Stimulated activated CD4-positive, alpha-beta T cell treated with anti-CD3 and anti-CD28 coated beads, Interleukin-12 subunit alpha, Interleukin-12 subunit beta, amount 100 ng/mL, for 48 hours (primary cell): ENCODE measurements at places on chromosomes 7 and 10.

GRCh38 chr10:3797750-3798149 lies 12.7 kb upstream of the KLF6 start:
- no peak for DNase-seq

- DNase-seq = no peak
Measured at GRCh38 chr10:17454161-17455014, at the start of gene ST8SIA6. Gene ST8SIA6 (minus strand): TSS chr10:17454595. CDS start chr10:17454255, 340 bp downstream.

DNA sequence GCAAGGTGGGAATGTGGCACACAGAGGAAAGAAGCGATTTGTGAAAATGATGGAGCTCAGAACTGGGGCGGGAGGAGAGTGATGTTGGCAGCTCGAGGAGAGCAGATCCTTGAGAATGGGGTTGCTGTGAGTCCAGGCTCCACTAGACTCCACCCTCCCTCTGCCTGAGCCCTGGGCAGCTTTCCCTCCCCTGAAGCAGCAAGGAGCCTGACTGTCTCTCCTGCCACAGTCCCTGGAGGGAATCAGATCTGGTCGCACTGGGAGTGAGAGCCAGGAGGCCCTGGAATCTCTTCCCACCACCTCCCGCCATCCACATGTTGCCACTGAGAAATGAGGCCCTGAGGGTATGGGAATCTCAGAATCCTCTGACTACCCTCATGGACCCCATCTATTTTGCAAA lies 362.7 kb downstream of the PLXNA4 start:
- DNase-seq = no peak

DNA sequence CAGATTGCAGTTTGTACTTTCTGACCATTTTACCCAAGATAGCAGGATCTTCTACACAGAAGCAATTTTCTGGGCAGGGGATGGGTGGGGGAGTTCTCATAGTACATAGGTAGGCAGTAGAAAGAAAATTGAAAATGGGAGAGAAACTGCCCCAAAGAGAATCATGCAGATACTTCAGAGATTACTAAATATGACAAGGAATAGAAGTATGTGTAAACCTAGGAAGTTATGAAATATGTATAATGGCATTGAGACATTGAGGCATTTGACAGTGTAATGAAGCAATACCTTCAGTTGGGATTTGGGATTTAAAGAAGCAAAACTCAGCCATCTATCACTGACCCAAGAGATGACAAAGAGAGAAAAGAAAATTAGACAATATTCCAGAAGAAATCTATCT lies 233.0 kb downstream of the PTN start:
- DNase-seq = no peak

DNA sequence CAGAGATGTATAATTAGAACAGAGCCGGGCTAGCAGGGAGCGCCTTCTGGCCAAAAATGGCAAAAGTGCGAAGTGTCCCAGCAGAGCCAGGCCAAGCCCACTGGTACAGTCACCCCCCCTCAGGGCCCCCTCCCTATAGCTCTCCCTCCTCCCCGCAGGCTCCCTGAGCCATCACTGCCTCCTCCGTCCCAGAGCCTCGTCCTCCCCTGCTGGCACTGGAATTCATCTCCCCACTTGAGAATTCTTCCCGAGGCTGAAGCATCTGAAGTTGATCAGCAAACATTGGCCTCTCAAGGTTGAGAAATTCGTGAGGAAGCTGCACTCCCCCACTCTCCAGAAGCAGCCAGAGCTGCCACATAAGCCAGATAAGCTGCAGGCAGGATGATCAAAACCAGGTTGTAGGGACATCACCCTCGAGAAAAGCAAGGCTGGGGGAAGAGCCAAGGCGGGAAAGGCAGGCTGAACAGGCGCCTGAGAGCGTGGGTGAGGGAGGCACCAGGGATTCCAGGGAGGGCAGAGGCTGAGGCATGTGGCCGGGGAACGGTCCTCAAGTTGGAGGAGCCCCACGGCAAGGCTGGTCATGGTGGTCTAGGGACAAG lies 23.4 kb downstream of the CAMK2G start:
- no peak for DNase-seq

DNA sequence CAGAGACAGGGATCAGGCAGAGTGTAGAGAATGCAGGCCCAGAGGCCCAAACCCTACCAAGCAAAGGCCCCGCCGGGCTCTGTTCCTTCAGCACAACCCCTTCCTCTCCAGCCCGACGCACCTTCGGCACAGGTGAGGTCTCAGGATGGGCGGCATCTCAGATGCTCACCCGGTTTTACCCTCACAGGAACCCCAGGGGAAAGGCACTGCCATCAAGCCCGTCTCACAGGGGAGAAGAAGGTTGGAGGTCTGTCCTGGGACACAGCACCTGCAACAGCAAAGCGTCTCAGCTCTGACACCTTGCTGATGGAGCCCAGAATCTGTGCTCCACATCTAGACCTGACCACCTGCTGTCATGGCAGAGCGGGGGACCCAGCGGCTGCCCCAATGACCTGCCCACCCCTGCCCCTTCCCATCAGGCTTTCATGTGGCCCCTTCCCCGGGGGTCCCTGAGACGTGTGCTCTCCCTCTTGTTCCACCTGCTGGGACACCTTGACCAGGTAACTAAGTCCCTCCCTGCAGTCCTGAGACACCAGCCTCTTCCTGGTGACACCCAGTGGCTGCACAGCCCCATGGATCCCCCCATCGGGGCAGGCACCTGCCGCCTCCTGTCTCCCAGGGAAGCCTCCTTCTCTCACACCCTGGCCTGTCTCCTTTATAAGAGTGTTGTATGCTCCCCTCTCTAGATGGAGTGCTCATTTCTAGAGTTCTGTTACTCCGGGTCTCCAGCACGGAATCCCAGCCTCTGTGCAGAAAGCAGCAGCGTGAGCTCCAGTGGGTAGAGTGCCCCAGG lies 315.6 kb downstream of the DNAJB6 start:
- no peak for DNase-seq

GRCh38 chr10:29386342-29386999 lies 97.6 kb downstream of the LYZL1 start:
- DNase-seq = no peak

- DNase-seq = no peak
Measured at GRCh38 chr7:42183547-42183946, 53.5 kb downstream of the GLI3 start.

- DNase-seq = peak; percentile 15
Measured at GRCh38 chr7:7157177-7157886, 25.0 kb upstream of the C1GALT1 start.

- DNase-seq = no peak
Measured at GRCh38 chr7:13352677-13353076, 636.8 kb downstream of the ETV1 start.

- DNase-seq = no peak
Measured at GRCh38 chr7:122423591-122423990, 119.0 kb upstream of the FEZF1 start.

DNA sequence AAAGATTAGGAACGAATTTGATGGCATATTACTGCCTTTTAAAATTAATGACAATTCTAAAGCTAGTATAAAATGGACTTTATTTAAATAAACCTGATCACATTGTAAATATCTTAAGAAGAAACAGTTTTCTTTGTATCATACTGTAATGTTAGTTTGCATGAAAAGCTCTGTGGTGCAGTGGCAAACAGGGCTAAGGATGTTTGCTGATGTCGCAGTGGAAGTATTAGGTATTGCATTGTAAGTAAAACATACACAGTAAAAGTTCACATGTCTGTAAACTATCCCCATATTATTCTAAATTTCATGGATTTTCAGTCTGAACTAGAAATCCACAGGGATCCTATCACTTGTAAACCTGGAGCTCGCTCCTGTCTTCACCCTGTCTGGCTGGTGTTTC lies 252.6 kb upstream of the ZNF32 start:
- no peak for DNase-seq

DNA sequence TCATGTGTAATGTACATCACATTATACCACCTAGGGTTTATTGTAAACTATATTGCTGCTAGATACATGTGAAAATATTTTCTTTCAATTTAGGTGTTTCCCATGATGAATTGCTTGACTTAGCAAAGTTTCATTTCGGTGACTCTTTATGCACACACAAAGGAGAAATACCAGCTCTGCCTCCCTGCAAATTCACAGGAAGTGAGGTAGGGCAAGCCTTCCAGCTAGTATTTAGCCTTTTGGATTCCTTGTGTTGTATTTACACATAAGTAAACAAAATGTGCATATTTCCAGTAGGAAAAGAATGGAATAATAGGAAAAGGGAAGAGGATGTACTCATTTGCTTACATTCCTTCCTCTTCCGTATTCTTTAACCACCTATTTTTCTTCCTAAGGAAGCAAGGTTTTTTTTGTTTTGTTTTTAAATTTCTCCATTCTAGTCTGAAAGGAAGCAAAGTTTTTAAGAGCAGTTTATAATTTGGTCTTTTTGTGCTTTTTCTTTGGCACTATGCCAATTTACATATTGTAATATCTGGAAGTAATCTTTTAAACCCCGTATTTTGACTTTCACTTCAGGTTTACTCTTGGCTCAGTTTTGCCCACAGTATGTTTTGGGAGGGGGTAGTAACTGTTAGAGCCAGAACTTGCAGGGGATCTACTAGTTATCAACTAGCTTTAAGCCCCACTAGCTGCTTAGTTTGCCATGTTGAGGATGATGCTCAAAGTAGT lies 10.4 kb downstream of the PMPCB start:
- no peak for DNase-seq

DNA sequence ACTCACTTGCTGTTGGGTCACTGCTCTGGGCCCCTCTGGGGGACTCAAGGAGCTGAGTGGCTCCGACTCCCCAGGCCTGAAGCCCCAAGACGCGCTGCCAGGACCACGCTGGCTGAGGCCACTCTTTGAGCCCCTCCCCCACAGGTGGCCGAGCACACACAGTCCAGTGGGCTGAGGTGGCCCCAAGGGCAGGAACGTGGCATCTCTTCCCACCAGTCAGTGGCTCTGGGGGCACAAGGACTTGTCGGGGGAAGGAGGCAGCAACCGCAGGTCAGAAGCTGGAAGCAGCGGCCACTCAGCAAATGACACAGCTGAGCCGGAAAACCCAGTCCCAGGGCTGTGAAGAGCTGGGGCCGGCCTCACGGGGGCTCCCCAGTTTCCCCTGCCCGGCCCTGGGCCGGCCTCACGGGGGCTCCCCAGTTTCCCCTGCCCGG lies 24.1 kb downstream of the GRIFIN start:
- DNase-seq = no peak

- no peak for DNase-seq
Measured at GRCh38 chr10:101054351-101054750, 7.4 kb upstream of the KAZALD1 start.

GRCh38 chr10:116722736-116723427 lies 19.5 kb downstream of the HSPA12A start:
- no peak for DNase-seq

DNA sequence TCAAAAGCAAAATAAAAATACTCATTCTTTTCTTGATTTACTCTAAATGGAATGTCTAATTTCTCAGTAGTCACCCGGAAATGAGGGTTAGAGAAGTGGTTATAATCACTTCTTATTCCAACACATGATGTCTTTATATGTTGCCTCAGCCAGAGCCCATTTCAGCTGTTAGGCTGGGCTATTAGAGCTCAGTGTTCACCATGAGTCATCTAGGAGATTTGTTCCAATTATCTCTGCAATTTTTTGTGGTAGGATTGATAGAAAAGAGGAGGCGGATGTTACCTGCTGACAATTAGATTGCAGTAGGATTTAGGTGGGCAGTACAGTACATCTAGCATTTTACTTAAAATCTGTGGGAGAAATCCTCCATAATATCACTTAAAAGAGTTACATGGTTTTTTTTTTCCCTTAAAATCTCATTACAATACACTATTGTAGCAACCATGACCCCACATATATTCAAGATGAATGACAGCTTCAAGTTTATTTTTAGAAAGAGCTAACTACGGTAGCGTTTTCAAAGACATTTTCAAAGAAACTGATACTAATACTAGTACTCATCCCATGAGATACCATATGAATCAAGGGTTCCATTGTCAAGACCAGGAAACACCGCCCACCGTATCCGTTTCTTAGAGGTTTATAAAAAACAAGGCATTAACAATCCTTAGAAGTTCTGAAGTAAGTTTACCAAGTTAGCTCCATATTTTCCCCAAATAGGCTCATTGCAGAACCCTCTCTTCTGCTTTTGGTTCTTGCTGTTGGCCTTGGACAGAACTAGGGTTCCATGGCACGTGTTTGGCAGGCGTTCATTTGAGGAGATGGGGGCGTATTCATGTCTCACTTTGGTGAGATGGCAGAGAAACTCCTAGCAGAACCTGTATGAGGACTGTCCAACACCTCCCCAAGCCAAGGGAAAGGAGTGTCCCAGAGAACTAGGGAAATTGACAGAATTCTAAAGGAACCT lies 10.4 kb downstream of the CPA2 start:
- peak; percentile 59 for DNase-seq

DNA sequence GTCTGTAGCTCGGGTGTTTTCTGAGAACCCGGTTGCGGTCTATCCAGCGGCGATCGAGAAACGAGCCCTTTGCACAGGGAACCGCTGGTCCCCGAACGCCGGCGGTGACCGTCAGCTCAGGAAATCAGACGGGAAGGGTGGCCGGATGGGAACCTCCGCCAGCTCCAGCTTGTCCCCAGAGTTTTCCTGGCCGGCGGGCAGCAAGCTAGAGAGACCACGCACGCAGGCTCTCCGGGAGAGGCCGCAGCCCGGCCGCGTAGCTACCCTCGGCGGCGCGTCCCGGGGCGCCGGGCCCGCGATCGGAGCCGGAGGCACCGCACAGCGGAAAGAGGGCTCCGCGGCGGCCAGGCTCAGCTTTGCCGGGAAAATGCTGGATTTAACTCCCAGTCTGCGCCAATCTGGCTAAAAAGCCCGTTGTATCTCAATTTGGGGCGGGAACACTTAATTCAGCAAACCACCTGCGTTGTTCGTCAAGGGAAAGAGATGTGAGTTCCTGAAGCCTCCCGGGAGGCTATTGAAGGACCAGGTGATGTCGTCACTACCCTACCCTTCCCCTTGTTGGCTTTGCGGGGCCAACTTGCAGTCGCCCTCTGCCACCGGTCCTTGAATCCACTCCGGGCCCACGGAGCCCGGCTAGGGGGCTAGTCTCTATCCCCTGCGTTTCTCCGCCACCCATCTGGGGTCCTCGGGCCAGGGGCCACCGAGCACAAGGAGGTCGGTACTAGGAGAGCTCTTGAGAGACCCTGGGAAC lies 859 bp upstream of the CH25H start:
- no peak for DNase-seq

DNA sequence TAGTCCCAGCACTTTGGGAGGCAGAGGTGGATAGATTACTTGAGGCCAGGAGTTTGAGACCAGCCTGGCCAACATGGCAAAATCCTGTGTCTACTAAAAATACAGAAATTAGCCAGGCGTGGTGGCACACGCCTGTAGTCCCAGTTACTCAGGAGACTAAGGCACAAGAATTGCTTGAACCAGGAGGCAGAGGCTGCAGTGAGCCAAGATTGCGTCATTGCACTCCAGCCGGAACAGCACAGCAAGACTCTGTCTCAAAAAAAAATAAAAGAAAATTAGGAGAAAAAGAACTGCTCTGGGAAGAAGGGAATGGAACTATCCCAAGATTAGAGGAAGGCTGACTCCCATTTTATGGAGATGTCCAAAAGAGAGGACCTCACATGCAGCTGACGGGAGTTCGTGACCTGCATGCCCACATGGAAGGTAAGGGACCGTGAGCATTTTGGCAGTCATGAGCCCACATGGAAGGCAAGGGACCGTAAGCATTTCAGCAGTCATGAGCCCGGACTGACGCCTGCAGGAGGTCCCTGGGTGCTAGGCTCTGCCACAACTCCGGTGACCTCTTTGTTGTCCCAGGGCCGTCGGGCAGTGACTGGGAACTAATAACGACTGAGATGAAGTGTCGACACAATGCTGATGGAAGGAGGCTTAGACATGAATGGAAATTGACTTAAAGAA lies 18.6 kb upstream of the GTPBP4 start:
- no peak for DNase-seq
